ENCODE measurements at places on chromosomes 3 and 15.
A peak's percentile ranks its signal among the peaks of the same experiment; 100 is the strongest.

GRCh38 chr3:163821841-163822240 is 1256.5 kb downstream of the SI start:
- DNase-seq, result no peak

GRCh38 chr3:13821126-13821525 is 58.7 kb downstream of the WNT7A start:
- no peak for DNase-seq

DNA sequence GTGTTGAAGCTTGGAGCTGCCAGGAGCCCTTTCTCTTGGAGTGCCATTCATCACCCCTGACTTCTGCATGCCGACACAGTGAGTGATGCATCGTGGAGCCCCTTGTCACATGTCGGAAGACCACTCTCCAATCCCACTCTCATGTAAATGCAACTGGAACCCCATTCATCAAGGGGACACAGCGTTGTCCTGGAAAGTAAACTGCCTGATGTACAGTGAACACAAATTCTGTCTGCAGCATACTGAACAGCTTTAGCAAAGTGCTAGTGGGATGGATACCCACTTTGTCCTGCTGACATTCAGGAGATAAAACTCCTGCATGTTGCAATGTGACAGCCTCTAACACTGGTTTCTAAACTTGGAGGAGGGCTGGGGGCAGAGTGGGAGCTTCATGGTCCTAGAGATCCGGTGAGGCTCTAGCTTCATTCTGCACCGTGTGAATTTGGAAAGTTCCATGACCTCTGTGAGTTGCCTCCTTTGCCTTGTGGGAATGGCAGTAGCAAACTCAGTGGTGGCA is 194.8 kb downstream of the CLSTN2 start:
- DNase-seq, result no peak

- DNase-seq, result no peak
Measured at GRCh38 chr15:52717924-52718323, 38.7 kb upstream of the ATOSA start.

- no peak for DNase-seq
Measured at GRCh38 chr3:88930611-88931010, 176.8 kb upstream of the EPHA3 start.

DNA sequence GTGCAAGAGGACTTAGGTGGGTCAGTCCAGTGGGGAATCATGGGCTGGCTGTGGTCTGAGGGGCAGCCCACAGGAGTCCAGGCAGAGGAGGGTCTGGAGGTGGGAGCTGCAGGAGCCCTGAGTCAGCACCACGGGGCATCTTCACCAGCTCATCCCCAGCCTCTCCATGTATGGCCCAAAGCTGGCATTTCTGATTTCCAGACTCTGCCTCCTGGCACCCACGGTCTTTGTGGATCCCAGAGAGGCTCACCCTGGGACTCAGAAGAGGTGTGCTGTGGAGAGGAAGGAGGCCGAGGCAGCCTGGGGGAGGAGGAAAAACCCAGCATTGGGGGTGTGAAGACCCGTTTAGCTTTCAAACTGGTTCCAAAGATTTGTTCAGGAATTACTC is 64.5 kb upstream of the KLF13 start:
- no peak for DNase-seq

- peak; percentile 8 for DNase-seq
Measured at GRCh38 chr3:130480736-130481135, 36.2 kb upstream of the COL6A6 start.

- no peak for DNase-seq
Measured at GRCh38 chr15:26873846-26874245, 7.0 kb downstream of the GABRA5 start.

- no peak for DNase-seq
Measured at GRCh38 chr3:22585911-22586310, 617.2 kb upstream of the UBE2E2 start.

DNA sequence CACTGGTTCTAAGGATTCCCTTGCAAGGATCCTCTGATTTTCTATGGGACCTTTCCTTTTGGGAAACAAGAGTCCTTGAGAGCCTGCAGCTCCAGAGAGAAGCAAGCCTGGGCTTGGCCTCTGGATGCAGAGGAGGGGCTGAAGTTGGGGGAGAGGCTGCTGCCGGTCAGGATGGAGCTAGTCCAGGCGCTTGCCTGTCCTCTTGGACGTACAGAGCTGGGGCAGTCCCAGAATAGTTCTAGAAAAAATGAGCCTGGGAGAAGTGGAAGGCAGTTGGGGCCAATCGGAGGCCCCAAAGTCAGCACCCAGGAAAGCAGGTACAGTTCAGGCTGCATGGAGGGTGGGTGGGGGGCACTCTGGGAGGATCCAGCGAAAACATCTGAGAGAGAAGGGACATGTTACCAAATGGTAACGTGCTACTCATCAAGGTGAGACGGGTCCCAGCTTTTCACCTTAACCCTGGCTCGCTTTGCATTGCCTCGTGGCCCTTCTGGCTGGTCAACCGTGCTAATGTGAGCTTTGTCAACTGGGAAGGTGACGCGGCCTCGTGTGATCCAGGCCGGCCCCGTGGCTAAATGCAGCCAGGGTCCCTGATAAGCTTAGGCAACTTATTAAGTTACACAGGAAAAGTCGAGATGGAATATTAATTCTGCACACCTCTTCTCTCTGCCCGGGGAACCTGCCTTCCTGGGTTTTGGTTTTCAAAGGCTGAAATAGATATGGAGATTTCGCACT is 38.7 kb upstream of the MAGEF1 start:
- DNase-seq, result no peak

DNA sequence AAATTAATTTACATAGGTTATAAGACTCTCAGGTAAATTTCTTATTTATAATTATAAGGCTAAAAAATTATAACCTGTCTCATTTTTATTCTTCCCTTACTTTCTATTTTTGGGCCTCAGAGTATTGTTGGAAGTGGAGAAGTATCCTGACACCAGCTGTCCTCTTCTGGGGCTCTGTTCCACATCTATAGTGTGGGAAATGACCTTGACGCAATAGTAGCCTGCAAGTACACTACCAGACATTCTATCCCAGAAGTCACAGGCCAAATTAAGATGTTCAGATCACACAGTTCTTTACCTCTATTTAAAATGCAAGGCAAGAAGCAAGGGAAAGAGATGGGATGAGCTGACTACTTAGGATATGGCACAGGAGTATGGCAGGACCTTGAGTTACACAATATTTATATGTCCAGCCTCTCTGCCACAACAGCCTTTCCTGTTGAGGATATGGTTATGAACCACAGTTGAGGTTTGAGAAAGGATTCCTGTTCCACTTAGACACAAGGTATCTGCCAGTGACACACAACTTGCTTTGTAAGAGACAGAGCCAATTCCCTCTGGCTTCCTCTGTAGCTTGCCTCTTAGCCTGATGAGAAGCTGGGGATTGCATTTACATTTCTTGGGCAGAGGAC is 158.0 kb upstream of the IL12A start:
- no peak for DNase-seq

GRCh38 chr3:25781758-25782594 is 1.3 kb downstream of the NGLY1 start:
- DNase-seq, result no peak

GRCh38 chr15:51849860-51850259 is 20.4 kb downstream of the TMOD3 start:
- no peak for DNase-seq
